ENCODE measurements at places on chromosomes 1 and 21.
A peak's percentile ranks its signal among the peaks of the same experiment; 100 is the strongest.

DNA sequence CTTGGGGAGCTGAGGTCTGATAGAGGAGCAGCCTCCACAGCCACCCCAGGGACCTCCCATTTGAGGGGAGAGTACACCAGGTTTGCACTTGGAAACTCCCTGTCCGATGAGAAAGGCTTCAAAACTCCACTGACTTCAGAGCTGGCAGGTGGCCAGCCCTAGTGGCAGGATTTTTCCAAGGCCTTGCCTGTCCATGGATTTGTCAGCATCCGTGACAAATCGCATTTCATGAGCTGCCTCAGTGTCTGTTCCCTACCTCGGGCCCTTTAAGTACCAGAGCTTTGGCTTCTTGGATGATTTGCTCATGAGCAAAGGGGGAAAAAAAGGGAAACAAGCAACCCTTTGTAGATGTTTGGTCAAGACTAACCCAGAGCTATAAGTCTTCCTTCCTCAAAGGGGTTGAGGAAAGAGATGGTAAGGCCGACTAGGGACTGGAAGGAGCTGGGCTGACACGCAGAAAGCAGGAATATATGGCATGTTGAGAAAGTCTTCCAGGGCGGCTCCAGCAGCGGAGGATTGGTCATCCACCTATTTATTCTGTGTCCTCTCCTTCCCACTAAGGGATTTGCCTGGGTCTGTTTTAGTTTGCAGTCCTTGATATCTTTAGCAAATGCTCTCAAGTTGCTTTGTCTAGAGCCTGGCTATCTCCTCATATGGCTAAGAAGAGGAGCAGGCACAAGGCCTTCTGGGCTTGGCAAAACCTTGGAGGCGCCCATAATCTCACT, 2.7 kb upstream of the HSPG2 start:
- DNase-seq = peak; percentile 91

DNA sequence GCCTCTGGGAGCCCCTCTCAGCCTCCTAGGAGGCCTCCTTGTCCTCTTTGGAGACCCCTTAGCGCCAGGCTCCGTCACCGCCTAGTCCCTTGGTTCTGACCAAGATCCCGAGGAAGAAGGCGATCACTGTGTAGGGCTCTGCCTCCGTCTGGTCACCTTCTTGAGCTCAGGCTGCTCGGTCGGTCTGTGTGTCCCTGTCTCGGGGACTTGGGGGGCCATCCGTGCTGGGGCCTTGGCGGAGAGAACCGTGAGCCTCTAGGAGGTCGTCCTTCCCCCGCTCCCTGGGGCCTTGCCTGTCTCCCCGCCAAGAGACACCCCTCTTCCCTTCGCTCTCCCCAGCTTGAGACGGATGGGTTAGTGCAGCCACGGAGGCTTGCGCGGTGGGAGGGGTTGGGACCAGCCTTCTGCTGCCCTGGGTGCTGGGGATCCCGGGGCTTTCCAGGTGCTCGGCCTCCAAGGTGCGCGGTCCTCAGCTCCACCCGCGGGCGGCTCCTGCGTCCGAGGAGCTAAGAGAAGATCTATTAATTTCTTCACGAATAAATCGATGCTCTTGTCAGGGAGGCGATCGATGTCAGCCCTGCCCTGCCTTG, 701 bp upstream of the INSRR start:
- no peak for DNase-seq

DNA sequence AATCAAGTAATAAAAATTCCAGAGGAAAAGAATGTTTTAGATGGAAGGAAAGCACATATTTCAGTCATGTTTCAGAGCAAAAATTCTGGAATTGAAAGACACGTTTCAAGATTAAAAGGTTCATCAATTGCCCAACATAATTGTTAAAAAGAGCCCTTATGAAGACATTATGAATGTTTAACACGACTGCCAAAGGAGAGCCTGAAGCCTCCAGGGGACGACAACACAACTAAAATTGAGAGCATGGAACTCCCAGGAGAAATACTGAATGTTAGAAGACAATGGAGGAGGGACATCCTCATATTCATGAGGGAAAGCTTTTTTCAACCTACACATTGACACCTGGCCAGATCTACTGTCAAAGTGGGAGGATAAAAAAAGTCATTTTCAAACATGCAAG, 16.0 kb downstream of the OR2T11 start:
- DNase-seq = no peak

- DNase-seq = no peak
Observed at GRCh38 chr1:178048426-178048825, 45.5 kb upstream of the RASAL2 start.

GRCh38 chr1:70504821-70505193, 93.7 kb downstream of the CTH start:
- no peak for DNase-seq

GRCh38 chr21:46131588-46131837, 23.9 kb downstream of the FTCD start:
- DNase-seq = no peak

GRCh38 chr1:197439708-197440280, 171.7 kb downstream of the CRB1 start:
- no peak for DNase-seq

- DNase-seq = no peak
Observed at GRCh38 chr1:167430849-167431242, 87.5 kb downstream of the CD247 start.

DNA sequence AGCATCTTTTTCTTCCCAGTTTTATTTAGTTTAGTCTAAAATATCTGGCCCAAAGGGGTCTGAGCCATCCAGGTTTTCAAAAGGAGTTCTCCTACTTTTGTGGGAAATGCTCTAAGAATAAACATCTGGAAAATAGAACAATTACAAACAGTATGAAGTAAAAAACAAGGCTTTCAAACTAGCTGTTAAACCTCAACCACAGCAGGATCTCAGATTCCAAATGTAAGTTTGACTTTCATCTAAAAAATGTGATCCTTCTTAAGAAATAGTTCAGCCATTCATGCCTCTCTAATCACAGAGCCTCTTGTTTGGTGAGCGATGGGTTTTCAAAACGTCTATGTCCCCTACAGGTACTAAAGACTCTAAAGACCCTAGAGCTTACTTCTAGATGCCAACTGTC, 413.5 kb downstream of the DUSP10 start:
- DNase-seq = no peak

DNA sequence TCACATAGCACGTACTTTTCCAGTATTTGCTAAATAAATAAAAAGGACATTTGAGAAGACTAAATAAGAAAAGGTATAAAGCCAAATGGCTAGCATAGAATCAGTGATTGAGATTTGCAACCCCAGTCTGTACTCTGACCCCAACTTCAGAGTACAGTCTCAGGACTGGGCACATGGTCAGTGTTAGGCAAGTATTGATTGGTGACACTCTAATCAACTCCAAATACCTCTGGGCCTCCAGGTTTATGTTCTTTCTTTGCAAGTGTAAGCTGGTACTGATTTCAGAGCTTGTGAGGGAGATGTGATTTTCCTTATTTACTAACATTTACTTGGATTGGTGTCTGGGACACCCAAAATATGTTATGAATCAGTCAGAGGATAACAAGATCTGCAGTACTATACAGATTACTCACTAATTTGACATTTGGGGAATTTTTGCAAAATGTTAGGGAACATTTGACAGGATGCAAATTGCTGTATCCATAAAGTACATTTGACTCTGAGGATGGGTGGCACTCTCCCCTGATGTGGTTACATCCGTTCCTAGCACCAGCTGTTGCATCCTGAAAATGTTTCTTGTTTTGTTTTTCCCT, 34.2 kb downstream of the LMO4 start:
- DNase-seq = no peak

DNA sequence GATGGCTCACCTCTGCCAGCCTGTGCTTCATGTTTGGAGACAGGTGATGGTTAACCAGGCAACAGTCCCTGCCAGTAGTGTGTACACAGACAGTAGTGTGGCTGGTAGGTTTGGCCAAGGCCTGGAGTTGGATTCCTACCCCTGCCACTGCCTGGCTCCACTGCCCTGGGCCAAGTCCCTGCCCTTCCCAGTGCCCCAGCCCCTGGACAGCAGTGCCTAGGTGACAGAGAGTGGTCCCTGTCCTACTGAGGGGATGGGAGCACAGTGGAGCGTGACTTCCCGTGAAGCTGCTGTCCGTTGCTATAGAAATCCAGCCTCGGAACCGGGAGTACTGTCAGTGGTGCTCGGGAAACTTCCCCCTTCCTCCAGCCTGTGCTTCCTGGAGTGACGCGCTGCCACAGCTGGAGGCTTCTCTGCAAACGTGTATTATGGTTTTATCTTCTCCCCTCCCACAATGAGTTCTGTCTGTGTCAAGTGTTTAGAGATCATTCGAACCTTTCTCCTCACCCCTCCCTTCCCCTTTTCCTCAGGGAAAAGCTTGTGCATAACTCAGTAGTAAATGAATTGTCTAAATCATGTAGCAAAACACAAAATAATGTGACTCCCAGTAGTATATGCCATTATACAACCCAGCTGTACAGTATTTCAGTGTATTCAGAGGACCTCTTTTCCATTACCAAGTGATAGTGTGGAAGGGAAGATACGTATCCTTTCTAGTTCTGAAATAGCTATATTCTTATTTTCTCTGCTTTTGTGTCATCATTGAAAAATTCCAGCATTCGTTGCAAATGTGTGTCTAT, 73.4 kb downstream of the GALNT2 start:
- no peak for DNase-seq

GRCh38 chr1:234773936-234774677, 164.1 kb upstream of the IRF2BP2 start:
- DNase-seq = no peak

DNA sequence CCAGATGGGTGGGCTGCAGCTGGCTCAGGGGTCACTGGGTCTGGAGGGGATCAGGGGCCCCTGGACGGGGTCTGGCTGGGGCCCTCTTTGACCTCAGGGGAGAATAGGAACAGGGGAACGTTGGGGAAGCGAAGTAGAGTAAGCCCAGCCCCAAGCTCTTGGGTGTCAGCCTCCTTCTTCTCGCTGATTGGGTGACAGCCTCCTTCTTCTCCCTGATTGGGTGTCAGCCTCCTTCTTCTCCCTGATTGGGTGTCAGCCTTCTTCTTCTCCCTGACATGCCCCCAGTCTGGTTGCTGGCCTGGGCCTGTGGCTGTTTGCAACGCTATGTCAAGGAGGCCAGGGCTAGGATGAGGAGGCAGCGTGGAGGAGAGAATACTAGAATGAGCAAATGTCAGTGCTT, 76.7 kb upstream of the CASZ1 start:
- DNase-seq = no peak
